ENCODE measurements at places on chromosomes 1 and 21.
A peak's percentile ranks its signal among the peaks of the same experiment; 100 is the strongest.

GRCh38 chr1:55522353-55522903 lies 307.3 kb upstream of the USP24 start:
- DNase-seq = no peak

DNA sequence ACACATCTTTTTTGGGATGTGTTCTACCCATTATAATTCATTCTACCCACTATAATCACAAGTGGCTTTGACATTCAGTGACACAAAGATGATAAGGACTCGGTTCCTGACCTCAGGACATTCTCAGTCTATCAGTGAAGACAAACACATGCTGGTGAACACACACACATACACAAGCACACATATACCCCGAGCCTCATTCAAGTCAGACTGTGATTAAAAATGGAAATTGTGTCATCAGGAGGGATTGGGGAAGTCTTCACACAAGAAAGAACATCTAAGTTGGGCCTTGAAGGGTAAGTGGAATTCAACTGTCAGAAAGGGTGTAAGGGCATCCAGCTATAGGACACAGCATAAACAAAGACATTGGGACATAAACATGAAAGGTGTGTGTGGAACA lies 2.6 kb upstream of the LAD1 start:
- DNase-seq = no peak

DNA sequence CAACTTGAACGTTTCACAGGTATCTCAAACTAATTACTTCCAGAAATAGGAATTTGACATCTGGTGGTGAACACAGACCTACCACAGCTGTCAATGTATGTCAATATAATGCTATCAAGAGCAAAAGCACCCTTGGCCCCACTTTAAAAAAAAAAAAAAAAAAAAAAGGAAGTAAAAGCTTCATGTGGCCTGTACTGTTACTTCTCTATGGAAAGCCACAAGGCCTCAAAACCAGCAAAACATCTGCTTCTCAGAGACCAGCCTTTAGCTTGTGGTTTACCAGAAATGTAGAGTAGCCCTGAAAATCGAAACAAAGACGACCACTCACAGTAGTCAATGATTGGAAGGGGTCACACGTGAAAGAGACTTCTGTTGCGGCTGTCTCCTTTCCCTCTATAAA lies 109.6 kb downstream of the SLC45A1 start:
- DNase-seq = no peak

DNA sequence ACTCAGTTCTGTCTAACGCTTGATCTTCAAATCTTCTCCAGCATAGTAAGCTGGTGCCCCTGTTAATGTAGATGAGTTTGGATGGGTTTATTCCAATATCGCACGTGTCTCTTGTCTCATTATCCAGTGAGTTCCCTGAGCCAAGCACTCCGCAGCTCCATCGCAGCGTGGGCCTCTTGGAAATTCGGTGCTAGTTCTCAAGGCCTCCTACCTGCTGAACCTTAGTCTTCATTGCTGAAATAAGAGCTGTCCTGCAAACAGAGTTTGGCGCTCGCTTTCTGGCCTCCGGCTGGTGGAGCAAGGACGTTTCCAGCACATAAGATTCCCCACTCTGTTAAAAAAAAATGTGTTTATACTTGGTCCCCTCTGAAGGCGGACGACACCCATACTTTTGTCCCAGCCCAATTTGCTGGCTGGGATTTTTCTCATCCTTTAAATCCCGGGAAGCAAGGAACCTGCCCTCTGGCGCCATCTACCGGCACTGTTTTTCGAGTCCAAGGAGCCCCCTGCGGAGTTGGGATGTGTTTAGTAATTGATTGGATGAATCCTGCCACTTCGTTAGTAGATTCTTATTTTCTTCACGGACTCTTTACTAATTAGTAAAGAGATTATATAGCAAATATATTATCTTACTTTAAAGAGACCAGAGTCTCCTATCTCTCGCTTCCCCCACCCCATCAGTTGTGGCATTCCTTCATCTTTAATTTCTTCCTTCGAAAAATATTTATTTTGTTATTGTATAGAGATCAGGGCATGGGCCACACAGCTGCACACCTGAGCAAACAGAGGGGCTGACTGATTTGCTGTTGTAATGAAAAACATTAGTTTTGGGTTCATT lies 14.7 kb downstream of the JUN start:
- DNase-seq = peak; percentile 75

DNA sequence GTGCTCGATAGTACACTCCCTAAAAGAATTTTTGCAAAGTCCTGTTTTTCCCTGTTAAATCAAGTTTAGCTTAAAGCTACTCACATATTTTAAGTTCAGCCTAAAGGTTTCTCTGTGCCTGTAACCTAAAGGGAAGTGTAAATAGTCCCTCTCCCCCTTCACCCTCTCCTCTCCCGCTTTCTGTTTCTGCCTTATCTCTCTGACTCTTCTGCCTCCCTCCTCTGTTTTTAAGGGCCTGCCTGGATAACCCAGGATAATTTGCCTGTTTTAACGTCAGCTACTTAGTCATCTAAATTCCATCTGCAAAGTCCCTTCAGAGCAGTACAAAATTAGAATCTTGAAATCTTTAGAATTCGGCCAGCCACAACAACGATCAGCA lies 92.6 kb downstream of the NID1 start:
- DNase-seq = no peak

- no peak for DNase-seq
Observed at GRCh38 chr1:205515781-205516253, 11.3 kb downstream of the CDK18 start.

GRCh38 chr1:239884796-239885195 lies 206.9 kb upstream of the FMN2 start:
- DNase-seq = no peak

GRCh38 chr1:110087812-110088738 lies 17.6 kb upstream of the ALX3 start:
- DNase-seq = no peak

- no peak for DNase-seq
Observed at GRCh38 chr1:211653293-211653692, 22.1 kb downstream of the NEK2 start.

GRCh38 chr1:153647346-153647714 lies 11.2 kb upstream of the SNAPIN start:
- peak; percentile 41 for DNase-seq

DNA sequence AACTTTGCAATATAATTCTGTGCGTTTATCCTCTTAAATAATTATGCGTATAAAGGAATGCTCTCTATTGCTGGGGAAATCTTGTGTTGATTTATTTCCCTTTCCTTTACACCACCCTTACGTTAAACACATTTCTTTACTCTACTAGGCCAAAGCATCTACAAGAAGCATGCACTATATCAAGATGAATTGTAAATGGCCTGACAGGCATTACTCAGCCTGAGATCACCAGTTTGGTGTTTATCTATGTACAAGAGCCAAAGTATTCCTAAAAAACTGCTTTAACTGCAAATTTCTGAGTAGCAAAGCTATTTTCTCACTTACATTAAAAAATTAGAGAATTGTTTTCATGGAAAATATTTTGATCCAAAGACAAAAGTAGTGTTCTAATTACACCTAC lies 114.8 kb downstream of the TYW3 start:
- no peak for DNase-seq

DNA sequence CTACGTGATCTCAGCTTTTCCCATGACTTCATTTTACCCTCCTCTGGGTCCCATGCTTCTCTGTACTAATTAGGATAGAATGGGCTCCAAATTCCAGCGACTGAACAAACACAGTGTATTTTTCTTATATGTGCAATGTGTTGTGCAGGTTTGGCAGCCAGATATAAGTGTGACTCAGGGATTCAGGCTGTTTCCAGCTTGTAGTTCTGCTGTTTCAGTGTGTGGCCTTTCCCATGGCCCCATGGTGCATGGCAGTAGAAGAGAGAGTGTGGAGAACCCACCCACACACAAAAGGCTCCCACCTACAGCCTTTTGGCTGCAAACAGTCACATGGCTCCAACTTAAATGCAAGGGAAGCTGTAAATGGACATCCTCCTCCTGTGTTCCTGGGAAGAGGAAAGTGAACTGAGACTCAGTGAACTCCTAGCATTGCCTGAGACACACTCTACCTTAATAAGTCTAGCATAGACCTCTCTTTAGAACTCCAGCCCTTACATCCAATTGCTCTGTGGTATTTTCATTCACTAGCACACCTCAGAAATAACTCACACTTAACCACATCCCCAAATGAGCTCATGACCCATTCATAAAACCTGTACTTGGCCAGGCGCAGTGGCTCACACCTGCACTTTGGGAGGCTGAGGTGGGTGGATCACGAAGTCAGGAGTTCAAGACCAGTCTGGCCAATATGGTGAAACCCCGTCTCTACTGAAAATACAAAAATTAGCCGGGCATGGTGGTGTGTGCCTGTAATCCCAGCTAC lies 58.7 kb downstream of the KIAA0040 start:
- no peak for DNase-seq

GRCh38 chr21:41183575-41183974 lies 15.6 kb downstream of the BACE2 start:
- DNase-seq = no peak

GRCh38 chr21:33657124-33657820 lies 15.0 kb downstream of the ITSN1 start:
- no peak for DNase-seq

All from left lobe of liver (tissue), 2 donors.